Esophagus muscularis mucosa (tissue), 4 donors: ENCODE measurements at places on chromosomes 7 and 10. TPM values are rescaled to one million over a fixed set of nuclear protein-coding genes. Genes with fewer than 3 reads are reported as not detected.

DNA sequence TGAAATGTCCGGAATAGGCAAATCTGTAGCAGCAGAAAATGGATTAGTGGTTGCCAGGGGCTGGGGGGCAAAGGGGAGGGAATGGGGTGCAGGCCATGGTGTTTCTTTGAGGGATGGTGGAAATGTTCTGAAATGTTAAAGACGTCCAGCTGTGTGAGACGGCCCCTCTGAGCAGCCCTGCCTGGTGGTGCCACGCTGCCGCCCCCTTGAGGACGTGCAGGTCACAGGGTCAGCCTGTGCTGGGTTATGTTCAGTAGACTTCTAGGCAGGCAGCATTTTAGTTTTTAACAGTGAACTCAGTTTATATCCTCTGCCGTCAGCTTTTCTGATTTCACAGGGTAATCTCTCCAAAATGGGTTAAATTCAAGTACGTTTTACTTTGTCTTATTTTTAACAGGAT is 9.4 kb downstream of the NUB1 start:
- DNase-seq, result peak; percentile 55

GRCh38 chr7:116095396-116095795 is 64.8 kb upstream of the TFEC start:
- no peak for DNase-seq

The MSMB gene
- total RNA-seq, result not detected

- DNase-seq, result no peak
Measured at GRCh38 chr7:118496138-118496644, 271.7 kb downstream of the ANKRD7 start.

The FAM25C gene
- total RNA-seq, result not detected

The BBS9 gene
- total RNA-seq, result 20.8 TPM

DNA sequence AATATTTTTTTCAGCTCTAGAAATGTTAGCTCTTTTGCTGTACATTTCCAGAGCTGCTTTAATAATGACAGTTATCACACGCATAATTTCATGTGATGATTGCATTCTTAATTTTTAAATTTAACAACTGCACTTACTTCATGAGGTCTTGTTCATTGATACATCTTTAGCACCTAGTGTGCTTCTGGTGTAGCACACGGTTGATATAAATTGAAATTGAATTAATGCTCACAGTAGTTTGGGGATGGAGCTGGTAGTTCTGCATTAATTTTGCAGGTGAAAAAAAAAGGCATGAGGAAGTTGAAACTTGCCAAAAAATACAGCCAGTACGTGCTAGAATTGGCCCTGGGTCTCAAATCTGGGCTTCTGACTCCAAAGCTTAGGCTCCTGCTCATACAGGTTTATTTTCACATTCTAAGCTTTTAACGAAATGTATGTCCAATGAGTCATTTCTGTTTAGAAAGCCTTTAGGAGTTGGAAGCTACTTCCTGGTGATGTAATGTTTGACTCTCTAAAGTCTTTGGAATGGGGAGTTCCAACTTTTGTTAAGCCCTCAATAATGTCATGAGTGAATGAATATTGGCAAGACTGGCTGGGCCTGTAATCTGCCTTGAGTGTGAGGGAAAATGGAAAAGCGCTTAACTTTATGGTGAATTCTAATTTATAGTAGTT is 62.5 kb downstream of the DAGLB start:
- DNase-seq, result no peak

- peak; percentile 4 for DNase-seq
Measured at GRCh38 chr10:18230794-18231193, 90.6 kb downstream of the CACNB2 start.

DNA sequence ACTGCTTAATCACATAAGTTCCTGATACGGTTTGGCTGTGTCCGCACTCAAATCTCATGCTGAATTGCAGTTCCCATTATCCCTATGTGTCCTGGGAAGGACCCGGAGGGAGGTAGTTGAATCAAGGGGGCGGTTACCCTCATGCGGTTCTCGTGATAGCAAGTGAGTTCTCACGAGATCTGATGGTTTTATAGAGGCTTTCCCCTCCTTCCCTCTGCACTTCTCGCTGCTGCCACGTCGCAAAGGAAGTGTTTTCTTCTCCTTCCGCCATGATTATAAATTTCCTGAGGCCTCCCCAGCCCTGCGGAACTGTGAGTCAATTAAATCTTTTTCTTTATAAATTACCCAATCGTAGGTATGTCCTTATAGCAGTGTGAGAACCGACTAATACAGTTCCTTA is 226.2 kb downstream of the SKAP2 start:
- no peak for DNase-seq

GRCh38 chr7:84654273-84654672 is 459.7 kb upstream of the SEMA3A start:
- no peak for DNase-seq

The EIF3B gene
- total RNA-seq, result 134 TPM

- DNase-seq, result no peak
Measured at GRCh38 chr10:95500649-95501048, 60.5 kb downstream of the SORBS1 start.

The PALS2 gene
- 16.3 TPM for total RNA-seq

DNA sequence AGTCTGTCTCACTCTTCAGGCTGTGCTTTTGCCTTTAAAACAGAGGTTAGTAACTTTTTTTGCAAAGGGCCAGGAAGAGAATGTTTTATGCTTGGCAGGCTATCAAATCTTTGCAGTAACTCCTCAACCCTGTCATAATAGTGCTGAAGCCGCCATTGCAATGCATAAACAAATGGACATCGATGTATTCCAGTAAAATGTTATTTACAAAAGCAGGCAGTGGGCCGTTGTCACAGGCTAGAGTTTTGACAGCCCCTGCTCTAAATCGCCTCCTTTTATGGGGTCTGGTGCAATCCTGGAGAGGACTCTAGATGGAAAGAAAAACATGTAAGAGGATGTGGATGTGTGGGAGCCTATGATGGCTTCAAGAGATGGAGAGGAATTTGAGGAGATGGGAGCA is 568.3 kb downstream of the TYW1 start:
- DNase-seq, result no peak

DNA sequence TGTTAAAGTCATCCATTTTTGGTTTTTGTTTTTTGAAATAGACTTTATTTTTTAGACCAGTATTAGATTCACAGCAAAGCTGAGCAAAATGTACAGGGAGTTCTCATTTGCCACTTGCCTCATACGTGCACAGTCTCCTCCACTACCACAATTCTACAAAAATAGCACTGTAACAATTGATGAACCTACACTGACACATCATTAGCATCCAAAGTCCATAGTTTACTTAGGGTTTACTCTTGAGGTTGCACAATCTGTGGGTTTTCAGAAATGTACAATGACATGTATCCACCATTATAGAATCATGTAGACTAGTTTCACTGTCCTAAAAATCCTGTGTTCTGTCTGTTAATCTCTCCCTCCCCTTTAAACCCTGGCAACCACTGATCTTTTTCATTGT is 125.8 kb upstream of the PDSS1 start:
- DNase-seq, result no peak

The LBX1 gene
- not detected for total RNA-seq

GRCh38 chr7:98206451-98207330 is 4.5 kb upstream of the BHLHA15 start:
- no peak for DNase-seq

GRCh38 chr10:87722716-87723115 is 63.0 kb downstream of the PAPSS2 start:
- DNase-seq, result no peak

GRCh38 chr10:28633750-28634149 is 43.6 kb upstream of the BAMBI start:
- DNase-seq, result no peak

- DNase-seq, result no peak
Measured at GRCh38 chr7:142516038-142516501, 233.2 kb upstream of the PRSS1 start.

DNA sequence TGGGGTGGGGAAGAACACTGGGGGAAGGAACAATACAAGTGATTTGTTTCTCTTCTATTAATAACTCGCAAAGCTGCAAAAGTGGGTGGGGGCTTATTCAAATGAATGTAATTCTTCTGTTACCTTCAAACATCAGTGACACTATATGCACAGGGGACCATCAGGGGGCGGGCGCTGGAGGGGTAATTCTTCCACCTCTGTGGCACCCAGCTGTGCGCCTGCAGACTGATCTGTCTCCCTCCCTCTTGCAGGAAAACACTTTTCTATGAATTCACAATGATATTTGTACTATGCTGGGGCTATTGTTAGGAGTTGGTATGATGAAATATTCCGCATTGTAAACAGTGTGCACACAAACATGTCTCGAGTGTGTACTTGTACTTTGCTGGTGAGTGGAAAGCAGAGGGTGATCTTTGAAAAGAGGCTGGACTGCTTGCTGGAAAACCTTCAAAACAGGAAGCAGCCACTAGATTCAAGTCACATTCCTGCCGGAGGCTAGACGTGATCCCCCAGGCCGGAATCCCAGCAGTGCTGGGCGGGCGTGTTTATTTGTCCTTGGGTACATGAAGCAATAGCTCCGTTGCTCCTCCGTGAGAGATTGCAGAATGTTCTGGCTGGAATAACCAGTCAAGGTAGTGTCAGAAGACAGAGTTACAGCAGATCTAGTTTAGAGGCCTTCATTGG is 15.8 kb upstream of the BNIP3 start:
- peak; percentile 95 for DNase-seq

The C7orf57 gene
- total RNA-seq, result not detected

DNA sequence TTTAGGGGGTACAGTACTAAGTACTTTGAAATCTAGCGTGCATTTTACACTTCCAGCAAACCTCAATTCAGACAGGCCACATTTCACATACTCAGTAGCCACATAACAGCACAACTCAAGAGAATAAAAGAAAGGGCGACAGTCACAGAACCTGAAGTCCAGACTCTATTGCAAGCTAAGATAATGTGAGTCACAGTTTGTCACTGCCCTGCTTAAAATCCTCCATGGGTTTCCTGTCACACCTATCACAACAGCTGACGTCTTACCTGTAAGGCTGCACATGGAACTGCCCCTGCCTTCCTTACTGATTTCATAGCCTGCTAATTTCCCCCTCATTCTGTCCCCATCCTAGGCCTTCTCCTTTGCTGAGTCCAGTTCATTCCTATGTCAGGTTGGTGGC is 16.1 kb upstream of the CDK14 start:
- DNase-seq, result no peak

The ZMYND11 gene
- total RNA-seq, result 145 TPM

DNA sequence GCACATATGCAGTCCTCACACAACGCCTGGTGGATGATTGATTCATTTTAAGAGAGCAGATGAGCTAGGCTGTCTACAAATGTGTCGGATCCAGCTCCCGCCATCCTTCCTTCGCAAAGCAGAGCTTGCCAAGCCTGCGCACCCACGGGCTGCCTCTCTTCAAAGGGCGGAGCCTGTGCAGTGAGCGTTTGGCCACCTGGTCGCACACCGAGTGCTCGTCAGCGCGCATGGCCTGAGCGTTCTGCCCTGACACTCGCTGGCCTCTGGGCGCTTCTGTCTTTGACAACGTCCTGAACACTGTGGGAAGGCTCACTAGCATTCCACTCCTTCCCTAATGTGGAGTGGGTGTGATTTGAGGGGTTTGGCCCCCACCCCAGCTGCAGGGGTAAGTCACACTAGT is 47.1 kb upstream of the TMEM72 start:
- DNase-seq, result no peak

The OR6V1 gene
- total RNA-seq, result not detected
